ENCODE measurements at places on chromosomes 5 and 9.

DNA sequence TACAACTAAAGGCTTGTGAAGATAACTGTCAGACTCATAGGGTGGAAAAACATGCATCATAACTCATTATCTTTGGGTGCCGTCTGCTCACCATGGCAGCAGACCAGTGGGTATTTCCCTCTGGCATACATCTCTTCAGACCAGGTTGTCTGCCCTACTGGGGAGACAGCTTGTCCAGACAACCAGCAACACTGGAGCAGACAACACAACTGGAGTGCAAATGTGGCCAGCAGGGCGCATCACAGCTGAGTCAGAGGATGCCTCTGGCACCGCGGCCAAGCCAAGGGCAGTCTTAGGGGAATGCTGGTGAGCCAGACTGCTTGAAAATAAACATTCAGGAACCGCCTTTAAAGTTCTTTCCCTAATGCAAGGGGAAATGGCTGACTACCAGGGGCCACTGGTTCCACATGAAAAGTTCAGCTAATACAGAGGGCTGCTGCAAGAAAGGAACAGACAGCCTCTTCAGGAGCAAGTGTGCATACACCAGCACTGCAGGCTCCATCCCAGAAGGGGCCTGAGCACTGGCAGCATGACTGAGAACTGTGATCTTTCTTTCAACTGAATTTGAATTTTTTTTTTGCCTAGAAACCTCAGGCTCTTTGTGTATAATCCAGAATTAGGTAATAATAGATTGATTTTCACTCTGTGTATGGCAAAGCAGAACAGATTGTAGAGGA is 77.3 kb downstream of the MAMDC2 start:
- no peak for DNase-seq

DNA sequence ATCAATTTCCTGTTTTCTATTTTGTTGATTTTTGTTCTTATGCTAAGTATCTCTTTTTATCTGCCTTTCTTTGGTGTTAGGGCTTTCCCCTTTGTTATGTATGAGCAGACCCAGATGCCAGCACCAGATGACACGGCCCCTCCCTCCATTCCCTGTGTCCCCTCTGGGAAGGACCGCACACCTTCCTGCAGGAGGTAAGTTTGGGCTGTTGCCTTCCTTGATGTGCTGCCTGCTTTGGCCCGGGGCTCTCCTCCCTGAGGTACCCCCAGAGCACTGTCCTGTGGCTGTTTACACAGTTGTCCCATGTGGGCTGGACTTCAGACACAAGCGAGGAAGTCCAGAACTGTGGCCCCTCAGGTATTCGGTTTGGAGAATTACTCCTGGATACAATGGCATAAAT is 343.8 kb upstream of the IRX1 start:
- no peak for DNase-seq

DNA sequence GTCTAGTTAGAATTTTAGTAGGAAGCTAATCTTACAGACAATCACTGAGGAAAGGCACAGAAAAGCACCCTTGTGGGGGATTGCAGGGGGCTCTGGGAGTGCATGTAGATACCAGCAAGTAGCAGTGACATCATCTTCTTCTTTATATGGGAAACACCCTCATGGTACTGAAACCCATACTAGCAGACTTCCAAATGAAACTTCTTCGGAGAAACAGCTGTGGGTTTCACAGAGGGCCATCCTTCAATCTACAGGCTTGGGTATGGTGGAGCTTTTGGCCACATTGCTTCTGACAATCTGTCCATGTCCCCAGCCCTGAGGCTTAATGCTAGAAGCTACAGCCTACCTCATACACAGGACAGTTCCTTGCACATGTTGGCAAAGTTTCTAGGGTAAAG is 165.2 kb upstream of the NFIB start:
- no peak for DNase-seq

DNA sequence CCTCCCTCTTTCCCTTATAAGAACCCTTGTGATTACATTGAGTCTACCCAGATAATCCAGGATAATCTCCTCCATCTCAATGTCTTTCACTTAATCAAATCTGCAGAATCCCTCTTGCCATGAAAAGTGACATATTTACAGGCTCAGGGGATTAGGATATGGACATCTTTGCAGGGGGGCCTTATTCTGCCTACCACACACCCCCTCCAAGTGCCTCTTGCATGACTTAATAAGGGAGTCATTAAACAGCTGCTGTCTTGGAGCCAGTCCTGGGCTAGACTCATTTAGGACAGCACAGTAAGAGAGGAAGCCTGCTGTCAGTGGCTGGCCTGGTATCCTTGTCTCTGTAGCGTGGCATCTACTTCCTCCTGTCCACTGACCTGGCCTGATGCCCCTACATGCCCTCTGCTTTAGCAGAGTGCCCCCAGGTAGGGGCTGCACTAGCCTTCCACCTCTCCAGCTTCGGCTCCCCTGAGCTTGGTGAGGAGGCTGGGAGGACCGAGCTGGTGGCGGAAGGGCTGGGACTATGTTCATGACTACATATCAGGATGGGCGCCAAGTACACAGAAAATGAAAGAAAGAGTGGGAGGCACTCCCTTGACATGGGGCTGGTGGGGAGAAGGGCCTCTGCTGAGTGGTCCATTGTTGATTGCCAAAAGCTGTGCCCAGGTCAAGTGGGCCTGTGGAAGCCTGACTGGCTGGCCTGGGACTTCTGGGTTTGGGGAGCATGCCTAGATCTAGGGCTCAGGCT is 17.2 kb downstream of the ENHO start:
- no peak for DNase-seq

DNA sequence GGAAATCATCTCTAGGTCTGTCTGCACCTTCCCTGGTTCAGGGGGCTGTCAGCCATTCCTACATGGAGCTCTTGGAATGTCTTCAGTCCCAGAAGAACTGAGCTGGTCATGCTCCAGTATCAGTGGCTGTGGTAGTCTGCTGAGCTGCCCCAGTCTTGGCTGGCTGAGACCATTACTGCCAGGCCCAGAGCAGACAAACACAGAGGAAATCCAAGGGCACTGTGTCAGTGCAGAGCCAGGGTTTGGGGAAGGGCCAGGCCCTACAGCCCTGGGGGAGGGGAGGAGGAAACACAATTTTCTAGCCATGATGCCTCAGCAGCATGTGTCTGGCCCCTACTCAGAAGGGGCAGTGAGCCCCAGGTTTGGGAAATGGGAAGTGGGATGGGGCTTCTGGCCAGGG is 58.4 kb downstream of the ARHGEF37 start:
- DNase-seq, result no peak

- DNase-seq, result no peak
These were observed 255.3 kb upstream of the KLF4 start for GRCh38 chr9:107744873-107745272.

DNA sequence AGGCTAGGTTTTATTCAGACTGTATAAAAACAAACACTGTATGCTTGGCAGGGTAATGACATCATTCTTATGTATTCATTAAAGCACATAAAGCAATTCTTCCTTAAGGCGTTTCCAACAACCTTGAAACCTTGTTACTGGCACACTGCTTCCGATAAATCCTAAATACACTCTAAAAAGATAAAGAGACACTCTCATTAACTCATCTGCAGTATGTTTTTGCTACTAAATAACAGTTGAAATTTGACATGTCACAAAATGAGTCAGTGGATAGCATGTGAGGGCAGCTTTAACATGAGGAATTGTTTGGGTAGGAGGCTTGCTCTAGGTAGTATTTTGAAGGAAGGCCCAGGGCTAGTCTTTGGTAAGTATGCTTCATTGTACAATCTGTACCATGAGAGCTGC is 13.7 kb downstream of the YIPF5 start:
- no peak for DNase-seq

DNA sequence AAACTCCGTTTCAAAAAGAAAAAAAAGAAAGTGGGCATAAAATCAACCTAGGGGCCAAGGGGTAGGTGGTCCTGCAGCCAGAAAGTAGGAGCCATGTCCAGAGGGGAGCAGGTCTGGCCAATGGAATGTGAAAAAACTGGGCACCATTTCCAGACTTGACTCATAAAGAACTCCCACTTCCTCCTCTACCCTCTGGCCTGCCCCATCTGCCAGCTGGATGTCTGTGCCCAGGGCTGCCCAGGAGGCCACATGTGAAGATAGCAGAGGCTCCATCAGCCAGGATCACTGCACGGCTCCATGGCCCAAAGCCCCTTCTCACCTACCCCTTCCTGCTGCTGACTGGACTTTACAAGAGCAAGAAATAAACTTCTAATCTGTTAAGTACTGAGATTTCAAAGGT is 42.1 kb upstream of the EEIG1 start:
- DNase-seq, result no peak

- no peak for DNase-seq
These were observed 47.8 kb downstream of the PDE4D start for GRCh38 chr5:59845730-59846129.

DNA sequence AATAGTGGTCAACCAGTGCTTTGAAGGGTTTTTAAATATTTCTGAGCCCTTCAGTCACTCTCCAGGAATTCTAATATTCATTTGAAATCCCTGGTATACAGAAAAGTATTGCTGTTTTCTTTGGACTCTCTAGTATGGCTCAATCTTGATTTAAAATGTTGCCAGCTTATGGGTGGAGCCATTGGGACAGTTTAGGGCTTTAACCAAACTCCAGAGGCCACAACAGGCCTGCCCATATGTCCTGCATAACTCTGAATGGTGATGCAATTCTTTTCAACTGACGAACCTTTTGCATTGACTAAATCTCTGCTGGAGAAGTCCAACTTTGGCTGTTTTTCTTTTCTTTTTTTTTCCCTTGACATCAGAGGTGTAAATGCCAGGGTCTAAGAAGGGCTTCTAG is 10.3 kb upstream of the ANKHD1 start:
- DNase-seq, result no peak

DNA sequence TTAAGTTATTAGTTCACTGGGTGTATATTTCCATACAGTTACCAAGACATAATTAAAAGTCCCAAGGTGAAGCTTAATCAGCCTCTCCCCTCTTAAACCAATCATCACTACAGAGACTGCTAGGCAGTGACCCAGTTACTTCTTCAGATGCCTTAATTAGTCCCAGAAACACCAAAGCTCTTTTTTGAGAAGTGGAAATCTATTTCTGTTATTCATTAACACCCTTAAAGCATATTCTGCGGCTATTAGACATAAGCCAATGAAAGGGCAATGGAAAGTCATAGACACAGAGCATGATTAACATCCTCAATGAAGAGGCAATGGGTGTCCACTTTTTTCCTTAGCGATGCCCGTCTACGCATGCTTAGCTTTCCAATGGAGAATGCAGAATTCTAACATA is 48.3 kb upstream of the DNAH5 start:
- DNase-seq, result no peak

DNA sequence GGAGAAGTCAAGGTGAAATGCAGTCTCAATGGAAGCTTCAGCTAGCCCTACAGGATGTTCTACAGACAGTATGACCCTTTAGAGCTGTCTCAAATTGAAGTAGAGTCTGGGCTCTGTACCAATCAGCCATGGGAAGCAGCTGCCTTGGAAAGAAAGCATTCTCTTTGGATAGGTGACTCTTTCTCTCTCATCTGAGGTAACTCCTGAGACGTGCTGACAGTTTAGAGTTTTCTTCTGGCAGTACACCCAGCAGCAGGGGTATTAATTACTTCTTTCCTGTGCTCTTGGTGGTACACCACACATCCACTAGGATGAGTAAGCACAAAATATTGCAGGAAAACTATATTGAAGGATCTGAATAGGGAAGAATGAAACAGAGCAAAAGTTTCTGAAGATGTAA is 329.6 kb upstream of the RGMB start:
- no peak for DNase-seq

- no peak for DNase-seq
These were observed 91.4 kb upstream of the NEURL1B start for GRCh38 chr5:172549696-172550095.
